Activated CD4-positive, alpha-beta T cell treated with anti-CD3 and anti-CD28 coated beads for 36 hours (primary cell): ENCODE measurements at places on chromosomes 2 and 18.

- DNase-seq = no peak
These were observed 383.6 kb downstream of the PIK3C3 start for GRCh38 chr18:42338683-42339082.

DNA sequence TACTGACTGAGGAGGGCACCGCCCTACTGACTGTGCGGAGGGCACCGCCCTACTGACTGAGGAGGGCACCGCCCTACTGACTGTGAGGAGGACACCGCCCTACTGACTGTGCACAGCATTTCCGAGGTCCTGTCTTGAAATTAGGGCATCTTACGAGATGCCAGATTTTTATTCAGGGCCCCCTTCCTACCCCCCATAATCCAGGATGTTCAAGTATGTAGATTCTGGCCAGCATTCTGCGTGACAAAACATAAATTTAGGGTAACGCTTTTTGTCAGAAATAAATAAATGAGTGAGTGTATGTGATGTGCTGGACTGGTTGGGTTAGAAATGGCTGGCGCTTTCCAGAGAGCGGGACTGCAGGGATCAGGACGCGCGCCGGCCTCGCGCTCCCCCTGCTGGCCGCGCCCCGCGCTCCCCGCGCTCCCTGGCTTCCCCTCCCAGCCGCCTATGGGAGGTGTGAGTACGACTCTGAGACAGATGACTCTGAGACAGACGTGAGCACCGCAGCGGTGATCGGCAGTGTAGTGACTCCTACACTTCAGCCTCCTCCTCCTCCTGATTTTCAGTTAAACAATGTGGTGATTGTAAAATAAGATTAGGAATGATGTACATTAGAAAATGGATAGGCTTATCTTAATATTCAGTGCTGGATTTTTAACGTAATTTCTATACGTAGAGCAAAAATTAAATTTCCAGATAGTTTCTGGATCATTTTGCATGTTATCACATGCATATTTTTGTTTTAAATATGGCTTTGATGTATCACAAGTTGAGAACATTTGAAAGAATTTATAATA lies 149.2 kb upstream of the NFATC1 start:
- peak; percentile 89 for DNase-seq

- no peak for DNase-seq
These were observed 63.3 kb downstream of the BOD1L2 start for GRCh38 chr18:57210107-57210715.

GRCh38 chr2:126494593-126494992 lies 161.4 kb upstream of the GYPC start:
- no peak for DNase-seq

- DNase-seq = no peak
These were observed 92.2 kb upstream of the NCKAP5 start for GRCh38 chr2:133660510-133660909.

DNA sequence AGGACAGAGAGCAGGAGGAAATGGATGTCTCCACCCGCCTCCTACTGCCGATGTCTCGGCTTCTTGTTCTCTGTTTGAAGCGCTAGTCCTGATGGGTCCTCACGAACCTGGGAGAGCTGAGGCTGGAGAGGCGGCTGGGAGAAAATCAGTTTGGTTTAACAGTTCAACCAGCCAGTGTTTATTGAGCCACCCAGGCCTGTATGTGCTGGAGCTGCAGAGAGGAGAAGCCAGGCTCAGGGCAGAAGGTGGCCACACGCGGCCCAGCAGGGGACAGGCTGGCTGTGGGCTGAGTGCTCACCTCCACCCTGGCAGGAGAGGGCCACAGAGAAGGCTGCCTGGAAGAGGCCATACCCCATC lies 202.1 kb downstream of the CYP26B1 start:
- no peak for DNase-seq

- DNase-seq = peak; percentile 45
These were observed 209.0 kb downstream of the PRKCE start for GRCh38 chr2:45860136-45861121.

DNA sequence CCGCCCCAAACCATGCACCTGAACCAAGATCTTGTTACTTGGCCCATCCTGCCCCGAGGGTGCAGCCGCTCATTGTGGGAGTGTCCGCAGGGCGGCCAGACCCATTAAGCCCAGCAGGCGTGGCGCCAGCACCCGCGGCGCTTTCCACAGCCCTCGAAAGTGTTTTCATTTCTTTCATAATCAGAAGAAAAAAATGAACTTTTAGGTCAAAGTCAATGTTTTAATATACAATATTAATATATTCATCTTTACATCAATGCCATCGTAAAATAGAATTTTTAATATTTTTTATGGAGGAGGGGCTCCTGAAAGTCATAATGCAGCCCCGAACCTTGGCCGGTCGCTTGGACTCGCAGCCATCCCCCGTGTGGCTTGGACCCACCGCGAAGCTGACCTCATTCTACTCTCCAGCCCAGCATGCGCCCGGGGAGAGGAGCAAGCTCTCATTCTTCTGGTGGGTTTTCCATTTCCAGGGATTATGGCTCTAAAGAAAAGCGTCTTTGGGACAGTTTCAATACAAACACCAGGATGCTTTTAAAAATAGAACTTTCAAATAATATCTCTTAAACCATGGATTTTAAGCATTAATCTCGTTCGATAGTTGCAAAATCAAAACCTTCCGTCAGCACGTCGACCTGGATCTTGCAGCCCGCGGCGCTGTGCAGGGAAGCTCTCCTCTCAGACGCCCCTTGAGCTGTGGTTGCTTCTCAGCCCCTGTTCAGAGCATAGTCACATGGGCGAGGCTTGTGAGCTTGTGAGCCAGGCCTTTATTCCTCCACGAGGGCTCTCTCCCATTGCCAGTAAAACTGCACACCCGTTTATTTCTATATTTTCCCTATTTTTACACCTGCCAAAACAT lies 17.2 kb upstream of the ASB1 start:
- DNase-seq = no peak
